ENCODE measurements at places on chromosomes 7 and 10.

GRCh38 chr7:100435401-100436304 is 644 bp downstream of the PPP1R35 start:
- DNase-seq: peak; percentile 48

GRCh38 chr10:95208702-95209391 is 14.8 kb downstream of the ACSM6 start:
- DNase-seq: no peak

- DNase-seq: no peak
Measured at GRCh38 chr7:66638309-66639099, 9.8 kb downstream of the KCTD7 start.

DNA sequence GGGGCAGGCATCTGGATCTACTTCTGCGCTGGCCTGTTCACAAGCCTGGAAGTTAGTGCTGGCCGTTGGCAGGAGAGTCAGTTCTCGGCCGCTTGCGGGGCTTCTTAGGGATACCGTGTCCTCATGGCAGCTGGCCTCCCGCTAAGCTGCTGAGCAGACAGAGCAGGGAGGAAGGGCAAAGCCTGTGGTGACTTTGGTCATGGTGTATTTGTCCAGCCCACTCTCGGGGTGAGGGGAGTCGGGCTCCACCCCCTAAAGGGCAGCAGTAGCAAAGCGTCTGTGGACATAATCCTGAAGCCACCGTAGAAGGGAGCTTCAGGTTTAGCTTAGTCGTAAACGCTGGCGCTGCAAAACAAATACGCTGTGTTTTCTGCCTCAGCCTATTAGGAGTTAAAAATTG is 12.2 kb downstream of the UBE3C start:
- no peak for DNase-seq

DNA sequence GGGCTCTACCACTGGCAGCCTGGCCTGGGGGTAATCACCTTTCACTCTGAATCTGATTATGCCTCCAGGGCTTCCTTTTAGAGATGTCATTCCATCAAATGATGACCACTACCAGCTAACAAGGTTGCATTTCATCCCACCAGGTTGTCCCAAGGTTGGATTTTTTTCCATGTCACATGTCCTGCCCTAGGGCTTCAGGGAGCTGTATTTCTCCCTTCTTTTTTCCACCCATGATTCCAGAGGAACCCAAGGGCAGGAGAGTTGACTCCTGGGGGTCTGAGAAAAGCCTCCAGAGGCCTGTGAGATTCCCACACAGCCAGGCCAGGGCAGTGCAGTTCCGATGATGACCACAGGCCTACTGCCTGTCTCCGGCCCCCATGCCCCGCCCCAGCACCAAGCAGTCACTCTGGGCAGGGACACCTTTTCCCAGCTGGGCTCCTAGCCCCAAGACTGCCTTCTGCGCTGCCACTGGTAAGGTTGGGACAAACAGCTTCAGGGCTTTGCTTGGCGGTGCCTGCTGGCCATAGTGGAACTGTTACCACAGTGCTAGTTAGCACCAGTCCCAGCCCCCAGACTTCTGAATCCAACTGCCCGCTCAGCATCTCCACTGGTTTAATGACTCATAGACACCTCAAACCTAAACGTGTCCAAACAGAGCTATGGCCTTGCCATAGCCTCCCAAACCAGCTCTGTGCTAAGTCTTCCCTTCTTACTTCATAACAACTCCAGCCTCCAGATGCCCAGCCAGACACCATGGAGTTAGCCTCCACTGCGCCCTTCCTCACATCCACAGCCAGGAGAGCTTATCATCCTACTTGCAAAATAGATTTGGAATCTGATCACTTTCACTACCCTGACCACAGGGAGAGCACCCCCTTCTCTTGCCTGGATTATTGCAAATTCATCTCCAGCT is 133.7 kb downstream of the ARHGAP22 start:
- DNase-seq: no peak

- no peak for DNase-seq
Measured at GRCh38 chr10:14032406-14032998, 298.2 kb downstream of the FRMD4A start.

- no peak for DNase-seq
Measured at GRCh38 chr7:95508780-95509179, 23.0 kb downstream of the ASB4 start.

- no peak for DNase-seq
Measured at GRCh38 chr10:48490946-48491345, 113.9 kb downstream of the ARHGAP22 start.

- DNase-seq: no peak
Measured at GRCh38 chr10:12238821-12239220, 42.8 kb downstream of the CDC123 start.

GRCh38 chr7:127392182-127392565 is 334 bp downstream of the ZNF800 start:
- peak; percentile 74 for DNase-seq

DNA sequence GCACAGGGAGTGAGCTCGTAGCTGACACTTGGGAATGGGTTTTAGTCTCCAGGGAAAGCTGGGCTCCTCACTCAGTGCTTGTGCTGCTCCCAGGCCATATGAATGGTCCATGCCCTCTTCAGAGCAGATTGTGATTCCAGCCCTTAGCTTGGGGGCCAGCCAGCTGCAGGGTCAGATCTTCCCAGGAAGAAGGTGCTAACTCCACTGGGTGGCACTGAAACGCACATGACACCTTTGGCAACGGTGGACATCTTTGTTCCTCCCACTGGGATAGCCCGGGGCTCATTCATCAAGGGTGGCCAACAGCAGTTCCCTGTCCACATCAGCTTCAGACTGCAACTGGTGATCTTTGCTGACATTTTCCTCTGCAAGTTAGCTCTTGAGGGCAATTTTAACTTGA is 129.2 kb downstream of the DYNC2I1 start:
- DNase-seq: no peak

GRCh38 chr10:44974628-44975430 is 3.8 kb downstream of the DEPP1 start:
- peak; percentile 54 for DNase-seq

GRCh38 chr10:117445992-117446391 is 70.8 kb upstream of the PDZD8 start:
- no peak for DNase-seq

- DNase-seq: no peak
Measured at GRCh38 chr7:18437101-18437500, 58.4 kb upstream of the HDAC9 start.

DNA sequence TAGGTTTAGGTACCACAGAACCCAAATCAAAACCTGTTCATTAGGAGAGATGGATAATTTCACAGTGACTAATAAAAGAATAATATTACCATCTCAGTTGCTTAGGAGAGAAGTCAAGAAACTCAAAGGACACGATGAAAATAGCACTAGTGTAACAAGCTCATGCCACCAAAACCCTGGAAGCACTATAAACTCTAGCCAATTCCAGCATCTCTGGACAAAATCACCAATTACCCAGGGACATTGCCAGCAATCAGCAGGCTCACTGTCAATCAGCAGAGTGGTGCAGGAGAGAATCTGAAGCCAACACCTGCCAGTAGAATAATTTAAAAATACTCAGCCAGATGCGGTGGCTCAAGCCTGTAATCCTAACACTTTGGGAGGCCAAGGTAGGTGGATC is 88.9 kb downstream of the ARMH3 start:
- no peak for DNase-seq

- peak; percentile 78 for DNase-seq
Measured at GRCh38 chr7:130071701-130072622, 1.6 kb downstream of the KLHDC10 start.

Data from hematopoietic multipotent progenitor cell (in vitro differentiated cells).